ENCODE measurements at places on chromosomes 1 and 21.

GRCh38 chr1:170146720-170147263 lies 1.0 kb downstream of the NTMT2 start:
- no peak for DNase-seq

DNA sequence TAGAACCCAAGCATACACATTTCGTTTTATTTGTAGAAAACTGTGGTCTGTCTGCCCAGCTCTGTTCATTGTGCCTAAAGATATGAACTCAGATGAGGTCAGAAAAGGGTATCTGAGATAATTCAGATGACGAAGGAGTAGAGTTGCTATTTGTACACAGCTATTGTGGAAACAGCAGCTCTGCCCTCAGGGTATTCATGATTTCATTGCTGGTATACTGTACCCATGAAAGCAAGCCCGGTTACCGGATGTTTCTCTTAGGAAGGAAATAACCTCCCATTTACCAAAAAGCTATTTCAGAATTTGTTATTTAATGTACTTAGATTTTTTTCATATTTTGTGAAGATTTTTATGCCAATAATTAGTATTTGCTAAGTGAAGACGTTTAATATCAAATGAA lies 37.8 kb downstream of the SMAP2 start:
- no peak for DNase-seq

GRCh38 chr1:74773582-74773981 lies 40.6 kb downstream of the TYW3 start:
- no peak for DNase-seq

- DNase-seq = no peak
These were observed 289.4 kb downstream of the ADGRL2 start for GRCh38 chr1:82090104-82090503.

DNA sequence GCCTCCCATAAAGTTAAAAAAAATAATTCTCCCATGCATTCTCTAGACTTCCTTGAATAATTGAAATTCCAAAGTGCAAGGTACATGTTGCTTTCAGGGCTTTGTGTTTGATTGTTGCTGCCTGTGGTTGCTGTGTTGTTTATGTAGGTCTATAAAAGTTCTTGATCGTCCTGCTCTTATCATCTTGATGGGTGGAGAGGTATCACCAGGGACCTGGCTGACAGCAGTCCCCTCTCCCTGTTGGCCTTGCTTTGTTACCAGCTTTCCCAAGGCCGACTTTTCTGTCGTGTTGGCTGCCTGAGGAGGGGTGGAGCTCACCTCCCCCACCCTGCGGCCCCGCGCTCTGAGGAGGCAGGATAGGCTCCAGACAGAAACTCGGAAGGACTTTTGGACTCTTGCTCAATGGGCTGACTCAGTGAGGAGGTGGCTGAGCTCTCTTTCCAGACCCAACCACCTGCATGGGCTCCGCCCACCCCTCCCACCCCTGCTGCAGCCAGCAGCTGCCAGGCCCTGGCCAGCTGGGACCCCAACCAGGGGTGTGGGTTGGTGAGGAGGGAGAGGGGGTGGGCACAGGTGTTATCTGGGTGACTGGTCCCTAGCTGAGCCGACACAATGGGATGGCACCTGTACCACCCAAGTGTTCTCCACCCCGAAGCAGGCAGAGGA lies 2.0 kb downstream of the INAVA start:
- no peak for DNase-seq

DNA sequence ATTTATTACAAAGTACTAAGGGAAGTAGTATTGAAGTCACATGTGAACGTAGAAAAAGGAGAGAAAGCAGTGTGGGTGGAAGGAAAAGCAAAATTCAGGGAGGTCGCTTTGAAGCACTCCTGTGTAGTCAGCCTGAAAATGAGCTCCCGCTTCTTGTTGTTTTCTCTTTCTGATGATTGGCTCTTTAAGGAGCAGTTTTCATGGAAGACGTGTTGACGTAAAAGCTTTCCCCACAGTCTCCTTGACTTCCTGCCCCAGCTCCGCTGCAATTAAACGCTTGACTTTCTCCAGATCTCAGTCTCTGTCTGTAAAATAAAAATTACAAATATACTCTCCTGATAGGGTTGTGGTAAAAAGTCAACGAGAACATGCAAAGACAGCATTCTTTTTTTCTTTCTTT lies 661.5 kb upstream of the ZP4 start:
- DNase-seq = no peak

- no peak for DNase-seq
These were observed 506.1 kb downstream of the NPHP4 start for GRCh38 chr1:5485968-5486696.

DNA sequence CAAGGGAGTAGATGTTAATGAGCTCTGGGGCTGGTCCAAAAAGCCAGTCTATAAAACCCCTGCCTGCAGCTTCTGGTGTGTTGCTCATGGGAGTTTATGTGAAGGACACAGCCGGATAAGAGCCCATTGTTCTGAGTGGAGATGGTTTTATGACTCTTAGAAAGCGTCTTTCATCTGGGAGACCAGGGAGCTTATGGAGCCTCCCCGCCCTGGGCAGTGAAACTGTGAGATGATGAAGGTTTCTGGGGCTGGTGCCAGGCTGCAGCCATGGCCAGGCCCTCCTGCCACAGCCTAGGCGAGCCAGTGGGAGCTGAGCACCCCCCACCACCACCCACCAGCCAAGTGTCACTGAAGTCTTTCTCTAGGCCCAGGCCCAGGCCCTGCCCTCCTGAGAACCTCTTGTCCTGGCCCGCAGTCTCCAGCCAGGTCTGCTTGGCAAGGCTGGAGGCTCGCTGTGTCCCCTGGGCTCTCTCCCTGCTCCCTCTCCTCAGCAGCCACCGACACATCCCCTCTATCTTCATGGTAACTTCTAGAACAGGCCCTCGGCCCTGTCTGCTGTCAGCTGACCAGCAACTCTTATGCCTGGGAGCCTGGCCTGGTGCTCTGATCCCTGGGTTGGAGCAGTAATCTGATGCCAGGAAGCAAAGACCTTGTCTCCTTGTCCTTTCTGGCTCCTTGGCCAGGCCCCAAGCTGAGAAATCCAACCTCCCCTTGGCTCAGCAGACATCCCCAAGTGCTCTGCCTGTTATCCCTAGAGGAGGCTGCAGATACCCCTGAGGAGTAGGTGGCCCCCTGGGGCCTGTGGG lies 7.6 kb upstream of the ARHGEF10L start:
- DNase-seq = no peak

GRCh38 chr1:40712405-40712944 lies 21.0 kb downstream of the NFYC start:
- DNase-seq = no peak

- DNase-seq = no peak
These were observed 19.2 kb upstream of the TRAF3IP3 start for GRCh38 chr1:209736490-209737117.

- DNase-seq = no peak
These were observed 156.3 kb downstream of the SNX7 start for GRCh38 chr1:98817821-98818220.

- DNase-seq = no peak
These were observed 43.2 kb upstream of the LYPLAL1 start for GRCh38 chr1:219130366-219130935.

DNA sequence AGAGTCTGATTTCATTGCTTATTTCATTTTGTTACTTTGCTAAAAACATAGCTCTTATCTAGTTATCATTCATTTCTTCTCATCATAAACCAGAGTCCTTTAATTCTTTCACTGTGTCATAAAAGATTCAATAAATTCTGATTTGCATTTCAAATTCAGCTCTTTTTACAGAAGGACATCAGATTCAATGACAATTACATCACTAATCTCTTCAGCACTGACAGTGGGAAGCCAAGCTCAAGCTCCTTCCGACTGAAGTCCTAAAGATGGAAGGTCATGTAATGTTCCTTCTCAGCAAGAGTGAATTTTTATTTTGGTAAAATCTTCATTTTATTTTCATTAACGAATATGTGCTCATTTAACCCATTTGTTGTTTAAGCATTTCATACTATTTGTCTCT lies 530.7 kb upstream of the ADGRL2 start:
- DNase-seq = no peak

GRCh38 chr1:94949681-94950661 lies 23.1 kb upstream of the CNN3 start:
- no peak for DNase-seq

GRCh38 chr1:51962486-51963356 lies 27.8 kb downstream of the RAB3B start:
- no peak for DNase-seq

- no peak for DNase-seq
These were observed 150.1 kb downstream of the PLPP3 start for GRCh38 chr1:56429288-56429687.

DNA sequence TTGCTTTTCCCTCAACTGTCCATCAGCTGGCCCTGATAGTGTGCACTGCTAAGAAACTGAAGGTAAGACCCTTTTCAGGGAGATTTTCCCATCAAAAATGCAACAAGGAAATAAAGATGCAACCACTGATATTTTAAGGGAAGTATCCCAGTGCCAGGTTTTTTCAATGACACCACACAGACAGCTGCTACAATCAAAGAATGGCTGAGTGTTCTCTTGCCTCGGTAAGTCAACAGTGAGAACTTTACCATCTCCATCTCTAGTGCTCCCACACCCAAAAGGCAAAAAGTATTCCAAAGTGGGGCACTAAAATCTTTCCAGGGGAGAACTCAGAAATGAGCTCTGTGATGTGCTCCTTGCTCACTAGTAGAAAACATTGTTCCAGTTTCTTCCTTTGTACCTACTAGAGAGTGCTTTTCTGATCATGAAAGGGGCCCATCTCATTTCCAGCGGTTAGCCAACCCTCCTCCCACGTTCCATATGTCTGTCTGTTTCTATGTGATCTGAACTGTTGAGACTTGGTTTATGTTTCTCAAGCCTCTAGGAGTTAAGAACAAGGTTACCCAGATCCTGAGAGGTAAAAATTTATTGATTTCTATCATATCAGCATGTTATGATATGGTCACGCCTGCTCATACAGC lies 67.6 kb upstream of the NEK2 start:
- DNase-seq = no peak

GRCh38 chr1:37240897-37241296 lies 206.6 kb upstream of the GRIK3 start:
- no peak for DNase-seq
